ENCODE measurements at places on chromosomes 1 and 21.

- DNase-seq, result no peak
Observed at GRCh38 chr1:223233410-223234169, 90.5 kb upstream of the TLR5 start.

DNA sequence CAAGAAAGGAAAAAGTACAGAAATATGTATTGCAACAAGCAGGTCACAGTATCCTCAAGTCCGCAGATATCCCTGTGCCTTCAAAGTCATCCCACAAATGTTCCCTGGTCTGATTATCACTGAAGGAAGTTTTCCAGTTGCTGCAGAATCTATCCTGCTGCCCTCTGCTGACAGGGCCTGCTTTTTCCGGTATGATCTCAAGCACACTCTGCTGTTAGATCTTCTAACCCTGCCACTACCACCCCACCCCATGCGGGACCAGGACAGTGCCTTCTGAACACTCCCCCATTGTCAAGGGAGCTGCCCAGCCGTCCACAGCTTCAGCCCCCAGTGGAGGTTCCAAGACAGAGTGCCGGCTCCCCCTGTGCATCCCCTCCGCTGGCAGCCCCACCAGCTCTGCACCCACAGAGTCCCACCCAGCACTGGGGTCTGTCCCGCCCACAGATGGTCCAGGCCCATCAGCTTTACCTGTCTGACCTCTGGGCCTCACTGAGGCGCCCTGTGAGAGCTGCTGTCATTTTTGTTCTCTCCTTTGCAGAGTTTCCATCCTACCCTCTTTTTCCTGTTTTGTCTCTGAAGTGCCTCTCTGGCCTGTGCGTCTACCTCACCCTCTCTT lies 27.9 kb downstream of the FAM163A start:
- no peak for DNase-seq

DNA sequence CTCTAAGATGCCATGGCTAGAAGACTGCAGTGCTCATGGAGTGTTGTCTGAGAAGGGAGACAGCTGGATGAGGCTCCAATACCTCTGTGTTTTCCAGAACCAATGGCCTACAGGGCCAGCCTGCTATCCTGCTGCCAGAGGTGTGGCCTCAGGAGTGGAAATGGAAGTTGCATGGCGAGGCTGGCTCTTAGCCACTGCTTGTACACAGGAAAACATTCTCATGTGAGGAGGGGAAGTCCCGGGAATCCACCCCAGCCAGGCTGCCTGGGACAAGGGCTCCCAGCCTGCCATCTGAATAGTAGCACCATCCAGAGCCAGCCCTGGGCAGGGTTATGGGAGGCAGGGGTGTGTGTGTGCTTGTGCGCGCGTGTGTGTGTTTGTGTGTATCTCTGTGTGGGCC lies 56.5 kb downstream of the SDC3 start:
- no peak for DNase-seq

DNA sequence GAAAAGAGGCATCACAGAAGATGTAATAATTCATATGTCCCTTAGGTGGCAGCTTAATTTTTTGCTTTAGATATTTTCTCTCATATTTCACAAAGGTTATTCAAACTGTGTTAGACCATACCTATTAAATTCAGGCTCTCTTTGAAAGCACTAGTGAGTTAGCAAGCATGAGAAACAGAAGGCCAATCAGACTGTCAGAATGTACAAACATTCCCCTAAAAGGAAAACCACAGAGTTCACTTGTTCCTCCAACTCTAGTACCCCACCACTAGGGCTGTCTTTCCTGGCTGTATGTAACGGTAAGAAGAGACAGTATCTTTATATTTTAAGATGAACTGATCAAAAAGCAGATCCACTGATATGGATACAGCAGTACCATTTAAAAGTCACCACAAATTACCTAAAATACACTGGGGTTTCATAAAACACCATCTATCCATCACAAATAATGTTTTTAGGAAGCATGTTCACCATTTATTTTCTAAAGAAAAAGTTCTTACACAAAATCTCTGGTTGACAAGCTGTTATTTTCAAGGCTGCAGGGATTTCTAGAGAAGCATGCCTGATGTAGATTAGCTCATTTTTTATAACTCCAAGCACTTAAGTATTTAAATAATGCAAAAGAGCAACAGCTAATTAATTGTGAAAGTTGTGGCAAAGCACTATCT lies 1.8 kb downstream of the ARPC5 start:
- DNase-seq, result no peak

DNA sequence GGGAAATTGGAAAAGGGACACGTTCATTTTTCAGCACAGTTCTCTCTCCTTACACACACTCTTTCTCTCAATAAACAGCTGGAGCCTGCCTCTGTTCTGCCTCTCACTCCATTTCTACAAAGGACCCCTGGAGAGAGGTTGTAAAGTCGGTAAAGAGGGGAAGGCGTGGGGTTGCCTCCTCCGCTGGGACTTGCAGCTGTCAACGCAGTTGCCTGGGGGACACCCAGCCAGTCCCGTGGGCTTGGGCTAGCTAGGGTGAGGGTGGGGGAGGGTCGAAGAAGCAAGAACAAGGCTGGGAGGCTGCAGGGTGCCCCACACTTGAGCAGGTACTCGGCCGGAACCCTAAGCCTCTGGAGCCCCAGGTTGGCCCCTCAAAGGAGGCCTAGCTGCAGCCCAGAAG lies 27.6 kb downstream of the C1orf216 start:
- no peak for DNase-seq

DNA sequence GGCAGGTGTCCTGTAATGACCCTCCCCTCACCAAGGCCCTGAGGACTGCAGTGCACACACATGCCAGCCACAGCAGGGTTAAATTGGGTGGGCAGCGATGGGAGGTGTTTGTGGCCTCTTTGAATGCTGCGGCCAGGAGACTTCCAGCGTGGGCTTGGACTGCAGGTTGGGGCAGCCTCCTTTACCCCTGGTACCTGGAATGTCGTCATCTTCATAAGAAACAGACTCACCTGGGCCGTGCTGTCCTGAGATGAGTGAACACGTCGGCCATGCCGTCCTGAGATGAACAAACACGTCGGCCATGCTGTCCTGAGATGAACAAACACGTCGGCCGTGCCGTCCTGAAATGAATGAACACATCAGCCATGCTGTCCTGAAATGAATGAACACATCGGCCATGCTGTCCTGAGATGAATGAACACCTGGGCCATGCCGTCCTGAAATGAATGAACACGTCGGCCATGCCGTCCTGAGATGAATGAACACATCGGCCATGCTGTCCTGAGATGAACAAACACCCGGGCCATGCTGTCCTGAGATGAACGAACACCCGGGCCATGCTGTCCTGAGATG lies 50.1 kb upstream of the COL6A1 start:
- no peak for DNase-seq

GRCh38 chr1:235515844-235516512 lies 11.7 kb upstream of the B3GALNT2 start:
- no peak for DNase-seq

DNA sequence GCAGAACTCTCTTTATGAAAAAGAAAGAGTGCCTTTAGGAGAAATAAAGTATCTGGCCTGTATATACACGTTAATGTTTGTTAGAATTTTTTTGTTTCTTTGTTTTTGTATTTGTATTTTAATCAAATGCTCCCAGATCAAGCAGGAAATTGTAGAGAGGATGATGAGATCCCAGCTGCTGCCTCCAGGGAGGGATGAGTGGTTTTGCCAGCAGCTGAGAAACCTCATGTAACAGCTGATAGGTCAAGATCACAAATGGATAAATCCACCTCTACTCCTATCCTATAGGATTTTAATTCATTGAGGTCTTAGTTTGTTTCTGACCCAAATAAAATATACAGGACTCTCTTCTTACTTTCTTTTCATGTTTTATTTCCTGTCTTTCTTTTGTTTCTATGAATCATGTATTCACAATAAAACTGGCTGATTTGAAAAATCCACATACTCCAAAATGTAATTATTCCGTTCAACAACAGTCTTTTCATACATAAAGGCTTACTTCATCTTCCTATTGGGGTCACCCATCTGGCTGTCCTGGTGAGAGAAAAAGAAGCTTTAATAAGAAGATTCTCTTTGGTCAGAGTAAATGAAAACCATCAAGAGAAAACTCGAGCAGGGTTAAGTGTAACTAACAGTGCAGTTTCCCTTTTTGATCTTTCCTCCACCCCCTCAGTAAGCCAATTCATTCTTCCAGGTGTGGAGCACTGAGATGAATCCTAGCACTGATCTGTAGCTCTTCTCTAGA lies 129.3 kb upstream of the PLPPR5 start:
- DNase-seq, result no peak

DNA sequence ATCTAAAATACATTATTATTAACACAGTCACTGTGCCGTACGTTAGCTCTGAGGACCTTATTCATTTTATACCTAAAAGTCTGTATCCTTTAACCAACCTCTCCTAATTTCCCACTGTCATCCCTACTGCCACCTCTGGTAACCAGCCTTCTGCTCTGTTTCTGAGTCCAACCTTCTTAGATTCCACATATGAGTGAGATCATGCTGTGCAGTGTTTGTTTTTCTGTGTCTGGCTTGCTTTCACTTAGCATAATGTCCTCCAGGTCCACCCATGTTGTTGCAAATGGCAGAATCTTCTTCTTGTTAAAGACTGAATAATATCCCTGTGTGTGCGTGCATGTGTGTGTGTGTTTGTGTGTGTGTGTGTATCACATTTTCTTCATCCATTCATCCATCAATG lies 64.2 kb downstream of the ETS2 start:
- DNase-seq, result no peak

- no peak for DNase-seq
Observed at GRCh38 chr1:111487133-111487532, 13.3 kb downstream of the C1orf162 start.

DNA sequence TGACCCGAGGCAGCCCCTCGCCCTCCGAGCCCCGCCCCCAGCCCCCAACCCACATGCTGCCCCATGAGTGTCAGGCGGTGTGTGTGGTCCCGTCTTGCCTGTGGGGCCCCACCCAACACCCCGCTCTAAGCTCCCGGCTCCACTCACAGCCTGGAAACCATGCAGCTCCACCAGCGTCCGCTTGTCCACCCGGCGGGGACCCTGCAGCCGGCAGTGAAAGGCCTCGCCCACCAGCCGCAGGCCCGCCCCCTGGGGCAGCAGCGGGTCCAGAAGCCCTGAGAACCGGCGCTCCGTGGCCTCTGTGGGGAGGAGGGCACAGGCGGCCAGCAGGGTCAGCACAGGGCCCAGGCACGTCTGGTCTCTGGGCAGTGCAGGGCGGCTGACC lies 2.7 kb downstream of the C1QTNF12 start:
- DNase-seq, result no peak

- DNase-seq, result no peak
Observed at GRCh38 chr1:229280921-229281320, 10.0 kb downstream of the RAB4A start.

DNA sequence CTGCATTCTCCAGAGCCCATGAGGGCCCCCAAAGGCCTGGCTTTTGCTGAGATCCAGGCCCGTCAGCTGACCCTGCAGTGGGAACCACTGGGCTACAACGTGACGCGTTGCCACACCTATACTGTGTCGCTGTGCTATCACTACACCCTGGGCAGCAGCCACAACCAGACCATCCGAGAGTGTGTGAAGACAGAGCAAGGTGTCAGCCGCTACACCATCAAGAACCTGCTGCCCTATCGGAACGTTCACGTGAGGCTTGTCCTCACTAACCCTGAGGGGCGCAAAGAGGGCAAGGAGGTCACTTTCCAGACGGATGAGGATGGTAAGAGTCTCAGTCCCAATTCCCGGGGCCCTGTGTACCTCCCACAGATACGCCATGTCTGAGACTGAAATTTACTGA lies 39.1 kb downstream of the PTPRU start:
- DNase-seq, result no peak

- DNase-seq, result no peak
Observed at GRCh38 chr1:107434361-107434693, 293.5 kb downstream of the NTNG1 start.

GRCh38 chr21:42222821-42223390 lies 4.0 kb downstream of the ABCG1 start:
- DNase-seq, result no peak

GRCh38 chr1:199221371-199222150 lies 582.7 kb downstream of the PTPRC start:
- no peak for DNase-seq

DNA sequence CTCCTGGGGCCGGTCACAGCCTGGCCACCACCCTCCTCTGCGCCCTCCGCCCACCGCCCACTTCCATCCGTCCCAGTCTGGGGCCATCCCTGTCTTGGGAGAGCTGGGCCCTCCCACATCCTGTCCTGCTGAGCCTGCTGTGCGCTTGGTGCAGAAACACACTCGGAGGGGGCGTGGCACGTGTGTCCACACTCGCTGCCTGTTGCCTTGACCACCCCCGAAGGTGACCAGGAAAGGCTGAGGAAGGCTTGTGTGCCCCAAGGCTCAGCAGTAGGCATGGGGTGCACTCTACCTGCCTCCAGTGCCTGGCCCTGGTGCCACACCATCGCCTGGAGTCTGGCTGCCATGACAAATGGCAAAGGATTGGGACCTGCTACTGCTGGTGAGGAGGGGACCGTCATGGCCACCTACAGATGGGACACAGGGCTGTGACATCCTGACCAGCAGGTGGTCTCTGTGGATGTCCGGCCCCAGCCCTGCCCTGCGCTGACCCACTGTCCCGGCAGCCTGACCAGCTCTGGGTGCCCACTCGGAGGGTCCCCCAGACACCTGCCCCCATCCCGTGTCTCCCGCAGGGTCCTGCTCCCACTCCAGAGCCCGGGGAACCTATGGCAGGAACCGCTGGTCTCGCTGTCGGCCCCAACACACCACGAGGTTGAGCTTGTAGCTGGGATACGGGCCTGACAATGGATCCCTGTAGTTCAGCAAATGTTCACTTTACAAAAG lies 23.2 kb upstream of the PTTG1IP start:
- DNase-seq, result no peak

- DNase-seq, result no peak
Observed at GRCh38 chr1:33275195-33275594, 18.9 kb downstream of the ZNF362 start.

GRCh38 chr1:19563324-19564097 lies 78.2 kb upstream of the CAPZB start:
- no peak for DNase-seq

DNA sequence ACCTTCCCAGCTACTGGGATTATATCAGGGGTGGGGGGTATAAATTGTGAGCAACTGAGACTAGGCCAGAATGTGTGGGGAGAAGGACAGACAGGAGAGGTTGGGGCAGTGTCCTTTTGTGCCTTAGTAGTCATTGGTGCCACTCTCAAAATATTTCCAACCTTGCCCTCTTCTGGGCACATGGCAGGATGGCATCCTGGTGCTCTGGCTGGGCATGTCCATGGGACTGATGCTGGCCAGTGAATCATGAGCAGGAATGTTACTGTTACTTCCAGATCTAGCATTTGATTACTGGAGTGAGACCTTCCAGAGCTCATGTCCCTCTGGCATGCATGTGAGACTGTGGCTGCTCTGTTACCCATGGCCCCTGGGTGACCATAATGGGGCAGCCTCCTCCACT lies 151.2 kb downstream of the MATN1 start:
- DNase-seq, result no peak

GRCh38 chr1:230219174-230220067 lies 152.4 kb downstream of the GALNT2 start:
- DNase-seq, result no peak

Measured in stimulated activated CD8-positive, alpha-beta memory T cell treated with anti-CD3 and anti-CD28 coated beads, Interleukin-12 subunit alpha, Interleukin-12 subunit beta, amount 100 ng/mL, for 4 hours (primary cell).